ENCODE measurements at places on chromosomes 5 and 9. TPM values are rescaled to one million over a fixed set of nuclear protein-coding genes. Genes with fewer than 3 reads are reported as not detected.

Gene RGS7BP
- 0.17 TPM for total RNA-seq

Gene NSG2
- total RNA-seq: 0.05 TPM

Gene PLAC8L1
- not detected for total RNA-seq

Gene ANKRD55
- total RNA-seq: 3.2 TPM

Gene ST8SIA4
- total RNA-seq: 3.1 TPM

Gene PCDHGB2
- 0.51 TPM for total RNA-seq

Gene SMIM33
- not detected for total RNA-seq

DNA sequence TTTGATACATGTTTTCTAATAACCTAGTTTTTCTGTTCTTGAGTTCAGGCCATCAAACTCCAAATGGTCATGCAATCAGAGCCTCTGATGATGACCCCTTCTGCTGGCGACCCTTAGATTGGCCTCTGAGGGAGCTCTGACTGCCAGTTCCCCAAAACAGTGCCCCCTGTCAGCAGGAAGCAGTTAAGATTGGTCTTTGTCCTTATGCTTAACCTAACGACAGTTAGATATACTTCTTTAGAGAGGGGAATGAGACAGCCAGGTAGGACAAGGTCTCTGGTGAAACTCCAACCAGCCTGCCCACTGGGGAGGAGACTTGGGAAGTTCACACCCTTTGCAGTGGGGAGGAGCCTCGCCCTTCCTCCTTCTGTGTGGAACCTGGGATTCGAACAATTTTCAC lies 390.4 kb upstream of the KIF2A start:
- DNase-seq: no peak

DNA sequence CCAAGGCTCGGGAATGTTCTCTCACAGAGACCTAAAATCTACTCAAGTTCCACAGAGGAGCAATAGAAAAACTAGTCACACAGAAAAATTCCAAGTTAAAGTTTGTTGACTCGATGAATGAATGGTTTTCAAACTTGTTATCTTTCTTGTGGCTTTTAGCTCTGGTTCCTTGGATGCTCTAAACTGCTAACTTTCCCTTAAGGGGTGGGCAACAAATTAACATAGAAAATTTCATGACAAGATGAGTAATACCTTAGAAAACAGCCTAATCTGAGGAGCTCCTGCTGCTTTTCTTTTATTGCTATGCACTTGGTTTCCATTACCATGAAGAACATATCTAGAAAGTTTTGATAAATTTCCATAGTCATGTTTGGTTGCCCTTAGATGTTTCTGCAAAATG lies 100.2 kb upstream of the CCDC112 start:
- no peak for DNase-seq

GRCh38 chr5:169029037-169029436 lies 271.9 kb downstream of the SLIT3 start:
- no peak for DNase-seq

- peak; percentile 65 for DNase-seq
These were observed 27.0 kb upstream of the PRRC2B start for GRCh38 chr9:131366761-131367401.

DNA sequence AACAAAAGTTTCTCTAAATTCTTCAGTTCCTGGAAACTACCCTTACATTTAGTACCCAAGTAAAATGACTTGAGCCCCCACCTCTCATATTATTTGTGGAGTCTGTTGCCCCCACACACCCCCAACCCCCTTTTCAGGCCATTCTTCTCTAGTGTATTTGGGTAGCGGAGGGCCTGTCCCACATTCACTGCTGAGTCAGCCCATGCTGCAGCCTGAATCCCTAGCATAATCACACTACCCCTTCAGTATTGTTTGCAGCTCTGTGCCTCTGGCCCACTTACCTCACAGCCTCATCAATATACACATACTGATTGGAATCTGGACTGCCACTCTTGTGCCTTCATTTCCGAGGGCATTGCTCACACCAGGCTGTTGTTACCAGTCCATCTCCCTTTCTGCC lies 26.8 kb downstream of the RGS7BP start:
- DNase-seq: no peak

GRCh38 chr5:9512457-9512856 lies 33.4 kb downstream of the SEMA5A start:
- no peak for DNase-seq

- DNase-seq: no peak
These were observed 630.3 kb upstream of the CDH18 start for GRCh38 chr5:20618340-20618739.

DNA sequence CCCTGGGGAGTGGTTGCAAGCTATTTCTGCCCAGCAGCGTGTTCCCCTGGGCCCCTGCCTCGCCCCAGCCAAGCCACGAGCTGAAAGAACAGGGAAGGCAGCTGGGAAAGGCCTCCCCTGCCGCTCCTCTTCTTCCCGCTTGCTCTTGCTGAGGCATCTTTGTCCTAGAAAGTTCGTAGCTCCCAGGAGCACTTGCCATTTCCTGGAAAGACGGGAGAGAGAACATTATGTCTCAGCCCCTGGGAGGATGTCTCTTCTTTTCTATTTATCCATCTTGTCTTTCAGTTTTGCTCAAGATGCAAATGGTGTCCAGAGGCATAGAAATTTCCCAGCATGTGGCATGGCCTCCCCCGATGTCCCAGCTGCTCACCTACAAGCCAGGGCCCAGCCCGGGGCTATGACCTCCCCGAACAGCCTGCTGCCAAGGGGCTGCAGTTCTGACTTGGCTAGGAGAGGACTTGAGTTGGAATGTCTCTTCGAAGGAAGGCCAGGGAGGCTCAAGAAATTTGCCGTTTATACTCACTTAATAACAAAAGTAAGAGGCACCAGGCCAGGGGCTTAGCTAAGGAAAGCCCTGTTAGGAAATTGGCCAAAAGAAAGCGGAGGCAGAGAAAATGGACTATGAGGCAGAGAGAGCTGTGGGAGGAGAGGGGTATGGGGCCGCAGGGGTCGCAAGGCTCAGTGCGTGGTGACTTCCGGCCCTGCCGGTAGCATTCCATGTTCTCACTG lies 87.3 kb downstream of the LIFR start:
- DNase-seq: no peak

GRCh38 chr9:75616841-75617566 lies 273.5 kb upstream of the PCSK5 start:
- no peak for DNase-seq

- no peak for DNase-seq
These were observed 14.6 kb downstream of the SLC9A3 start for GRCh38 chr5:509611-510185.

GRCh38 chr5:45062044-45062443 lies 253.3 kb downstream of the MRPS30 start:
- DNase-seq: no peak

- DNase-seq: no peak
These were observed 17.7 kb downstream of the PLGRKT start for GRCh38 chr9:5419987-5420386.

GRCh38 chr5:6736524-6737042 lies 23.4 kb downstream of the TENT4A start:
- no peak for DNase-seq

- DNase-seq: no peak
These were observed 20.4 kb upstream of the EXOC3 start for GRCh38 chr5:422323-423232.

GRCh38 chr5:6805841-6806240 lies 92.6 kb downstream of the TENT4A start:
- no peak for DNase-seq

- no peak for DNase-seq
These were observed 293.9 kb upstream of the RIOK2 start for GRCh38 chr5:97476852-97477534.

- peak; percentile 77 for DNase-seq
These were observed at the start of gene AHRR for GRCh38 chr5:321230-321725. AHRR (plus strand) TSS chr5:321714; CDS start chr5:343903, 22,189 bp downstream.

DNA sequence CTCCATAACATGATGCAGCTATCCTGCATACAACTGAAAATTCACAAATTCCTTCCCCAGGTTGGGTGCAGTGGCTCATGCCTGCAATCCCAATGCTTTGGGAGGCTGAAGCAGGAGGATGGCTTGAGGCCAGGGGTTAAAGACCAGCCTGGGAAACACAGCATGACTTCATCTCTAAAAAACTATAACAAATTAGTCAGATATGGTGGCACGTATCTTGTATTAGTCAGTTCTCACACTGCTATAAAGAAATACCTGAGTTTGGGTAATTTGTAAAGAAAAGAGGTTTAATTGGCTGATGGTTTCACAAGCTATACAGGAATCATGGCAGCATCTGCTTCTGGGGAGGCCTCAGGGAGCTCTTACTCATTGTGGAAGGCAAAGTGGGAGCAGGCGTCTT lies 56.4 kb upstream of the DAPK1 start:
- DNase-seq: no peak

GRCh38 chr9:91347377-91347776 lies 14.3 kb downstream of the AUH start:
- DNase-seq: no peak

DNA sequence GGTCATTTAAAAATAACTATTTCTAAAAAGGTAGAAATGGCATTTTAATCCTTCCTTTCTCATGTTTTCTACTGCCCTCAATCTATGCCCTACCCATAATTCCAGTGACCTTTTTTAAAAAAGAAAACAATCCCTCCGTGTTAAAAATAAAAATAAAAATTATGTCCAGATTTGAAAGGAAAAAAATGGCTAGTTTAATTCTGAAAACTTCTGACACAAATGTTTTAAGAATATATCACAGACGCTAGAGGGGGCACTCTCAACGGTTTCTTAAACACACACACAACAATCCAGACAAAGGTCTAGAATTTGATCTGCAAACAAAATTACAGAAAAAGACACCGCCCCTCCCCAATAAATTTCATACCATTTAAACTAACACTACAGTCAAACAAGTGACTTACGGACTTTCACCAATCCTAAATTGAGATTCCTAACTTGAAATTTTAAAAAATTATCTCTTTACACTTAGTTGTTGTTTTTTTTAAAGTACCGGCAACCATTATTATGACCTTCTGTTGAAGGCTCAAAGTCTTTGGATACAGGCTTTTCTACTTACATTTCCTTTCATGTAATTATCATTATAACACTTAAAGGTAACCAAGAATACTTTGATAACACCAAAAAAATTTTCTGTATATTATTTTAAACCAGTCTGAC lies 38.2 kb downstream of the CLINT1 start:
- peak; percentile 83 for DNase-seq

GRCh38 chr5:10466446-10467073 lies 24.9 kb downstream of the ROPN1L start:
- no peak for DNase-seq

DNA sequence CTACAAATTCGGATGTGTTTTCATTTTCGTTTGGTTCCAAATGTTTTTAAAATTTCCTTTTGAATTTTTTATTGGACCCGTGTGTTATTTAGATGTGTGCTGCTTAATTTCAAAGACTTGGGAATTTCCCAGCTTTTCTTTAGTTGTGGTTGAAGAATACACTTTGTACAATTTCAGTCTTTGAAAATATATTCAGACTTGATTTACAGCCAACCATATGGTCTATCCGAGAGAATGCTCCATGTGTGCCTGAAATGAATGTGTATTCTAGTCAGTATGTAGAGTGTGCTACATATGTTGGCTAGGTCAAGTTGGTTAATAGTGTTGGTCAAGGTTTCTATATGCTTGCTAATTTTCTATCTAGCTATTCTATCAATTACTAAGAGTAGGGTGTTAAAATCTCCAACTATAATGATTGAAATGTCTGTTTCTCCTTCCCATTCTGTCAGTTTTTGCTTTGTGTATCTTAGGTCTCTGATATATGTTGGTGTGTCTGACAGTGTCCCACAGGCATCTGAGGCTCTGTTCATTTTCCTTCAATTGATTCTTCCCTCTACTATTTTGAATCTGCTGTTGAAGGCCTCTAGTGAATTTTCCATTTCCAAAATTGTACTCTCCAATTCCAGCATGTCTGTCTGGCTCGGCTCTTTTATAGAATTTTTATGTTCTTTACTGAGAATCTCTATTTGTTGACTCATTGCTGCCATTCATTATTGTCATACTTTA lies 36.2 kb downstream of the RNF130 start:
- DNase-seq: no peak

DNA sequence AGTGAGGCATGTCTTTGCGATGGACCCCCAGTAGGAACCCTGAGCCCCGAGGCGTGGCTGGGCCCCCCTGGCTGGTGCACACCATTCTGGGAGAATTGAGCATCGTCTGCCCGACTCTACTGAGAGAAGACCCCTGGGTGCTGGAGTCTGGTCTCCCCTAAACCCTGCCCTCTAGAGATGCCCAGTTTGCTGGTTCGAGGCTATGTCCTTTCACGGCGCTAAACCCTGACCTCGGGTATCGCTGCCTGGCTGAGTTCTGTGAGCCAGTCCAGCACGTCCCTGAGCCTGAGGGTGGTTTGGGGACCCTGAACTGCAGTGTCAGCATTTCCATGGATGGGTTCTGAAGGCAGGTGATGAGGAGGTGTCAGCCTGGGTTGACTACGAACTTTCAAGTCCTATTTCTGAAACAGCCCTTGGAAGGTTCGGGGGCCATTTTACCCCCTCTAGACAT lies 128.8 kb downstream of the RXRA start:
- DNase-seq: no peak
